CD4-positive, alpha-beta T cell treated with Interleukin-1 beta for 1 hour (primary cell): ENCODE measurements at places on chromosomes 16 and 17.
A peak's percentile ranks its signal among the peaks of the same experiment; 100 is the strongest.

GRCh38 chr16:70770626-70771552 is 30.1 kb downstream of the VAC14 start:
- peak; percentile 44 for DNase-seq

- no peak for DNase-seq
These were observed 22.2 kb downstream of the OR2C1 start for GRCh38 chr16:3377917-3378316.

DNA sequence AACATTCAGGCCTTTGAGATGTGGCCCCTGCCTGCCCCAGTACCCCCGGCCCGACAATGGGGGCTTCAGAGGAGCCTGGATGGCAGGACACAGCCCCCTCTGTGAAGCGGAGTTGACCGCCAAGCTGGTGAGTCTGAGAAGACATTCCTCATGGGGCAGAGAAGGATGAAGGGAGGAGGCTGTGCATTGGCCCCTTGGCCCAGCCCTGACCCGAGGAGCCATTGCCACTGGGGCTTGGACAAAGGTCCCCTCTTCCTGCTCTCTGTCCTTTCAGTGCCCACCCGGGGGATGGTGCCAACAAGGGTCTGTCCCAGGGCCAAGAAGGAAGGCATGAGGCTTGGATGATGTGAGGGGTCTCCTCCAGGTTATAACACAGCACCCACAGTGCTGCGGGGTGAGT is 30.9 kb upstream of the PHB1 start:
- no peak for DNase-seq

DNA sequence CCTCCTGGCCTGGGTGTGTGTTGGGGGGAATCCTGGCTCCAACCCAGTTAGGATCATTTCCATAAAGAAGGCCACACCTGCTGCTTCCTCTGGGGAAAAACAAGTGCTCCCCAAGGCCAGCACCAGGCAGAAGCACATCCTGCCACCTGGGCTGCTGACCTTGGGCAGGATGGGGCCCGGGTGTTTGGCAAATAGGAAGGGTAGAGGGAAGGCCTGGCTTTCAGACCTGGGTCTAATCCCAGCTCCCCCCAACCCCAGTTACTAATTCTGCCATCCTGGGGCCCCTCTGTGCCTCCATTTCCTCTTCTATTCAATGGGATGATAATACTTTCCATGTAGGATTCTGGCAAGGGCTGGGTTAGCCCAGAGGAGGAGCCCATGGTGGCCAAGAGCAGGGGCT is 3.0 kb upstream of the NLRC5 start:
- no peak for DNase-seq

DNA sequence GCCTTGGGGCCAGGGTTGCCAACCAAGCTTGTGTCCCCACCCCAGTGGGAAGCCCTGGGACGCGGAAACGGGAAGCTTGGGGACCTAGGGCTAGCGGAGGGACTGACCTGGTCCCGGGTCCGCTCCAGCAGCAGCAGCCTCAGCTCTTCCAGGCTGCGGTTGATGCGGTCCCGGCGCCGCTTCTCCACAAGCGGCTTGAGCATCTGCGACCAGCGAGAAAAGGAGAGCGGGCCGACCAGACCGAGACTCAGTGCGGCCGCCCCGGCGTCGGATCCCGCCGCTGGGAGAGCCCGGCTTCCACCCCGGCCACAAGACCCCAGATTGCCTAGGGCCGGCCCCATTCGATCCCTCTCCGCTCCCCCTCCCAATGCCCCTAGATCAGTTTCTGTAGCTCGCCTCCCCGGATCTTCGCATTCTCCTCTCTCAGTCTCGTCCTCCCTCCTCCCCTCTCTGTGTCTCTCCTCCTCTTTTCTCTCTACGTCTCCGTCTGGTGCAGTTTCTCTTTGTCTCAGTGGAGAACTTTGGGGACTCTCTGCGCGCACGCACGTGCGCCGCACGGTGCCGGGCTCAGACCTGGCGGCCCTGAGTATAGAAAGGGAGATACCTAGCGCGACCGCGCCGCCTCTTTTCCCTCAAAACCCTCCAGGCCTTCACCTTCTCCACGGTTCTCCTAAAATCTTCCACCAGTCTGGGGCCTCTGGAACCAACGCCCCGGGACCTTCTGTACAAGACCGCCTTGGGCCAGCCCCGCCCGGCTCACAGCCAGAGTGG is 797 bp downstream of the HES7 start:
- no peak for DNase-seq

DNA sequence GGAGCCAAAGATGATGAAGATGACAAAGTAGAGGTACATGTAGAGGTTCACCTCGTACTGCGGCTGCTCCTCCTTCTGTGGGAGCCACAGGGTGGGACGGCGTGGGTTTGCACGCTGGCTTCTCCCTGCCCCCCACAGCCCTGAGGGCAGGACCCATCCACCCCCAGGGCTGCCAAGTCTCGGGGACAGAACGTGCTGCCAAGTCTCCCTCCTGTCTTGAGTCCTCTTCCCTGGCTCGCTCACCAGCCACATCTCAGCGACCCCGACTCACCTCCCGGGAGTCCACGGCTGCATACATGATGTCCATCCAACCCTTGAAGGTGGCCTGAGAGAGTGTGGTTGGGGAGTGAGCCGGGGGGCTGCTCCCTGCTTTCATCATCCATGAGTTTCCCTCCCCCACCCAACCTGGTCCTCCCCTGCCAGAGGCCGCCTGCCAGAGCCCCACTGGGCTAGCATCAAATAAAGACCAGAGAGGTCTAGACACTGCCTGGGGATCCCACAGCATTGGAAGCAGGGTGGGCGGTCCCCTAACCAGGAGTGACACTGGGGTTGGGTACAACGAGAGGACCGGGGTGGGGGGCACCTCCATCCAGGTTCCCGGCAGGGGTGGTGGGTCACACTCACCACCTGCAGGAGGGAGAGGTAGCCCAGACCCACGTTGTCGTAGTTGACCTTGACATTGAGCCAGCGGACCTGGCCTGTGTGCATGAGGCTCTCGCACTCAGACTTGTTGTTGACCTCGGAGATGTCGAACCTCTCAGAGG is 12.8 kb upstream of the CD79B start:
- no peak for DNase-seq

DNA sequence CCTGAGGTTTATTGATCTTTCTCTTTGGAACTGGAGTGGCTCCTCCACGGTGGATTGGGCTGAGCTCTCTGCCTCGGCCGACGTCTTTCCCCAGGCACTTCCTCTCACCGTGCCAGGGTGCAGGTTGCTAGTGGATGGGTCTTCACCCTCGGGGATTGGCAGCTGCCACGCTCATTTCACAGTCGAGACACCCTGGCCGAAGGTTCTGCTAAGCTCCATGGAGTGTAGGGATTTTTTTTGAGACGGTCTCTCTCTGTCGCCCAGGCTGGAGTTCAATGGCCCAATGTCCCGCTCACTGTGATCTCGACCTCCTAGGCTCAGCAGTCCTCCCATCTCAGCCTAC is 280.8 kb downstream of the SEC14L1 start:
- DNase-seq: no peak

- DNase-seq: no peak
These were observed 43.0 kb upstream of the MYOCD start for GRCh38 chr17:12622726-12623125.

DNA sequence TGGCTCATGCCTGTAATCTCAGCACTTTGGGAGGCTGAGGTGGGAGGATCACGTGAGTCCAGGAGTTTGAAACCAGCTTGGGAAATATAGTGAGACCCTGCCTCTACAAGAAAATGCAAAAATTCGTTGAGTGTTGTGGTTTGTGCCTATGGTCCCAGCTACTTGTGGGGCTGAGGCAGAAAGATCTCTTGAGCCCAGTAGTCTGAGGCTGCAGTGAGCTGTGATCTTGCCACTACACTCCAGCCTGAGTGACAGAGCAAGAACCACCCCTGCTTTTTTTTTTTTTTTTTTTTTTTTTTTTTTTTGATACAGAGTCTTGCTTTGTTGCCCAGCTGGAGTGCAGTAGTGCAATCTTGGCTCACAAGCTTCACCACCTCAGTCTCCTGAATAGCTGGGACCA is 34.0 kb downstream of the ITGB3 start:
- no peak for DNase-seq

GRCh38 chr16:78566397-78567073 is 467.1 kb downstream of the WWOX start:
- DNase-seq: no peak

GRCh38 chr16:10388988-10389387 is 3.1 kb downstream of the ATF7IP2 start:
- no peak for DNase-seq

GRCh38 chr17:12041312-12041711 is 20.6 kb downstream of the MAP2K4 start:
- DNase-seq: no peak

DNA sequence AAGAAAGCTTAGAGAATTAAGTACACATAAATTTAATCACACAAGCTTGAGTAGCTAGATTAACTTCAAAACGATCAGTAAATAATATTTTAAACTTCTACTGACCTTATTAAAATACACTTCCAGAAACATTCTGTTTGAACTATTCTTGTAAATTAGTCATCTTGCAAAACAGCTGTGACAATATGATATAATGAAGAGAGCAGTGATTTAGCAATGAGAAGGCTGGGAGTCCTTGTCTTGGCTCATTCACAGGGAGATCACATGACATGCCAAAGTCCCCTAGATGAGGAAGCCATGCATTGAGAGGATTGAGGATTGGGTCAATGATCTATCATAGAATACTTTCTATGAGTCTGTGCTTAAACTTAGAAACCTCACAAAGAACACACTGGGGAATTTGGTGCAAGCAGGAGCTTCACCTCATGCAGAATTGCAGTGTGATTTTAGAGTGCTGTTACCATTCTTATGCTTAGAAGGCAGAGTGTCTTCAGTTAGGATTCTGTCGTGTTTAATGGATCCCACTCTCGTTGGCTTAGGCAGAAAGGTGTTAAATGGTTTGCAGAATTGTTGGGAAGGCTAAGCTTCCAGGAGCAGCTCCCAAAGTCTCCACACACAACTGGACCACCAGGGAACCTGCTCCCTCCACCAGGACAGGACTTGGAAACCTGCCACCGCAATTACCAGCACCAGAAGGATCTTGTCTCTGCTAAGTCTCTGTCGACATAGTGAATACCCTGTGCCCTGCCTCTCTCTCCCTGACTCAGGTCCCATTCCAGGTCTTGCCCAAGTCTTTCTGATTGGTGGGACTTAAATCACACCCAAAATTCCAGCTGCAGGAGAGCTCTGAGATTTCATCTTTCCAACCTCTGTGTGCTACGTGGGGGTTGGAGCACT is 87.1 kb downstream of the USP22 start:
- no peak for DNase-seq

DNA sequence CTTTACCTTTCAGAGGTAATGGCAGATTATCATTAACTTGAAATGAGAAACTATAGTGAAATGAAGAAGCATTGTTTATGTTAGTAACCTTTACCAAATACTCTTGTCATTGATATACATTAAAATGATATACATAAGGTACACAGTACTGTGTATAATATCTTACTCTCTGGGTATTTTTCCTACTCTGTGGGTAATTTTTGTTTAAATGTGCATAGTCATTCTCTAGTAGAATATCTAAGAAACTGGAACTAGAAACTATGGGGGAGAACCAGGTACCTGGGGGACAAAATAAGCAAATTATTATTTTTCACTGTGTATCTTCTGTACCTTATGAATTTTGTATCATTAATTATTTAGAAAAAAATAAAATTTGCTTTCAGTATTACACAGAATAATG is 20.6 kb upstream of the PHAF1 start:
- DNase-seq: no peak

DNA sequence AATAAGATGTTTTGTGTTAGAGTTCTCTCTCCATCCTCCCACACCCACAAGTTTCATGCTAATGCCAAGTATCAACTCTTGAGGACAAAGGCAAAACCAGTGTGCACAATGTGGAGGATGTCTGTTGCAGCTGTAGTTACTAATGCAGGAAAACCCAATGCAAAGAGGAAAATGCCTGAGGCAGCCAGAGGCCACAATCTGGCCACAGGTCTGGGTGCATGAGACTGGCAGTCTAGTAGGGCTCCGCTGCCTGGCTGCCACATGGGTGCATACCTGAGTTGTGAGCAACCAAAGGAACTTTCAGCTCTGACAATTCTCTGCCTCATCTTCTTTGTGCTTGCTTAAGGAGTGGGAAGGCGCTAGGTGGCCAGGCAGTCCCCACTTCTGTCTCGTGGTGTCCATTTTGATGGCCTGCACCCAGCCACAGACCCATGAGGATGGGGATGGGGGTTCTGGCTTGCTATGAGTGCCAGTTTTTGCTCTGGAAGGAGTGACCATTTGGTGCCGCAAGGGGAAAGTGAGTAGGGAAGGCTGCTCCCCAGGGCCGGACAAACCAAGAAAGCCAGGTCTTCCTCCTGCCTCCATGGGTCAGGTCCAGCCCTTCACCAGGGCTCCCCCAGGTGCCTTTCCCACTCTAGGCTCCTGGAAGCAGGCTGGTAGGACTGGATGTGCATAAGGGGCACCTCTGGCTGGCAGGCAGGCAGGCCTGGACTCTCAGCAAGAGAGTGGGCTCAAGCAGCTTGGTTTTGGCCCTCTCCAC is 4.2 kb upstream of the GFOD2 start:
- no peak for DNase-seq

DNA sequence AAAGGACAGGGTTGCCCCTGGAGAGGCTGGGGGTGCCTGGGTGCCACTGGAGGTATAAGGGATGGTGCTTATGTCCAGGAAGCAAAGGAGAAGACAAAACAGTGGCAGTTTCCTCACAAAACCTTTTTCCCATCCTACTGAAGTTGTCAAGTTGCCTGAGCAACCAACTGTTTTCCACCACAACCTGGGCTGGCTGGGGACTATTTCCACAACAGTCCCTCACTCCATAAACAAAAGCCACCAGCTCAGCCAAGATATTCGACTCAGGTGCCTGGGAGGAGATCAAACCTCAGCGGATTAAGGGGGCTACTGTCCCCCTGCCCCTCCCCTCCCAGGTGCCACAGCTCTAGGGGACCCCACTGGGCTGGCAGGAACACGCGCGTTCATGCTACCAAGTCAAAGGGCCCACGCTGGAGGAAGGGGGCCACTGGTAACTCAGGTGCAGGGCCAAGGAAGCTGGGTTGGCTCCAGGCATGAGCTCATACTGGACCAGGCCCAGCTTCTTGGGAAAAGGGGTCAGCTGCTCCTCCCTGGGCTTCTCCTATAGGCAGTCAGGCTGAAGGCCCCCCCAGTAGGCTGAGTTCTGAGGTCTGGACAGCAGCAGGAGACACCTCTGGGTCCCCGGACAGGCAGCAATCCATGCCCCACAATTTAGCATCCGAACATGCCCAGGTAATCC is 45.7 kb upstream of the MRPS23 start:
- no peak for DNase-seq

GRCh38 chr17:494601-495265 is 142.1 kb upstream of the RPH3AL start:
- DNase-seq: no peak

- DNase-seq: no peak
These were observed 62.5 kb downstream of the XYLT1 start for GRCh38 chr16:17408296-17408695.

DNA sequence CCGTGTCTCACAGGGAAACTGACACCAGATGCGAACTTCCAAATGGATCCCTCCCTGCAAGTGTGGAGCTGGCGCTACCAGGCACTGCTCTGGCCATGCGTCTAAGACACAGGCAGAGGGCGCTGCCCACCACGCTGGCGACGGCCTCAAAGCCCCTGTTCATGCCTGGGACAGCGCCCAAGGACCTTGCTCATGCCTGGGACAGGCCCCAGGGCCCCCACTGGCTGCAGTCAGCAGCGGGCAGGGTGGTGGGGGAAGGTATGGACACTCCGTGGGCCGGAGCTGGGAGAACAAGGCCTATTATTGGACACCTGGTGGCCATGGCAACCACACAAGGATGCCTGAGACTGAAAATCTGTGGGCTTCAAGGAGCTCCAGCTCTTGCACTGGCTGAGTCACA is 8.8 kb downstream of the ZG16B start:
- DNase-seq: peak; percentile 68
